SK-N-MC (cell line): ENCODE measurements at places on chromosomes 1 and 21.

- no peak for DNase-seq
These were observed 82.3 kb downstream of the TBX19 start for GRCh38 chr1:168362991-168363390.

DNA sequence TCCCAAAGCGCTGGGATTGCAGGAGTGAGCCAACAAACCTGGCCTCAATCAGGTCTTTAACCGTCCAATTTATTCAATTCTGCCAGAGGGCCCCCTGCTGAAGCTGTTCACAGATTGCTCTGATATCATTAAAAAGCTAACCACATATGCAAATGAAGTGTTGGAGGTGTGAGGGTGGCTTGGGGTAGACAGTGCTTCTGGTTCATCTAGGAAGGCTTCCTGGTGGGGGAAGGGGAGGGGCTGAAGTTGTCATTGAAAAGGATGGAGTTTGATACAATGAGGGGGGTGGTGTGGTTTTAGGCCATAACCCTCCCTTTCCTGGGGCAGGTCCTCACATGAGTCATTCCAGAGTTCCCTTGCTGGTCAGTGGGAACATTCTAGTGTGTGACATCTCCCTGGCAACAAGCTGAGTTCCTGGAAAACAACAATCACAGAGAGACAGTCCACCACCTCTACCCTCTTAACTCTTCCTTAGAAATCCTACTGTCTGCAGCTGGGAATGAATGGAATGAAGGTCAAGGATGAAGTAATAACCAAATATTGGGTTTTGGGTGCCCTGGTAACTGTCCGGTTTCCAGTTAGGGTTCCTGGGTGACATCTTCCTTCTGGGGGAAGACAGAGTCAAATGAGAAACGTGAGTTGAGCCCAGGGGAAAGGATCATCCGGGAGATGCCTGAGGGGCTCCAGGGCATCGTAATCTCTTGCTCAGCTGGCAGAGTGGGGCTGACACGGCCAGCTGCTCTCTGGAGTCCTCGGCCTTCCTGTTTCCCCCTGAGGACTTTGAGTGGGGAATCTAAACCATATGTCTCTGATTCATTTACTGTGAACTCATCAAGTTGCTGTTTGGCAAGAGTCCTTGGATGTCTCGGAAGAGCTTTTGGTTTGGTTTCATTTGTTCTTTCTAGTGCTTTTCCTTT, 32.2 kb downstream of the BATF3 start:
- DNase-seq: peak; percentile 26

DNA sequence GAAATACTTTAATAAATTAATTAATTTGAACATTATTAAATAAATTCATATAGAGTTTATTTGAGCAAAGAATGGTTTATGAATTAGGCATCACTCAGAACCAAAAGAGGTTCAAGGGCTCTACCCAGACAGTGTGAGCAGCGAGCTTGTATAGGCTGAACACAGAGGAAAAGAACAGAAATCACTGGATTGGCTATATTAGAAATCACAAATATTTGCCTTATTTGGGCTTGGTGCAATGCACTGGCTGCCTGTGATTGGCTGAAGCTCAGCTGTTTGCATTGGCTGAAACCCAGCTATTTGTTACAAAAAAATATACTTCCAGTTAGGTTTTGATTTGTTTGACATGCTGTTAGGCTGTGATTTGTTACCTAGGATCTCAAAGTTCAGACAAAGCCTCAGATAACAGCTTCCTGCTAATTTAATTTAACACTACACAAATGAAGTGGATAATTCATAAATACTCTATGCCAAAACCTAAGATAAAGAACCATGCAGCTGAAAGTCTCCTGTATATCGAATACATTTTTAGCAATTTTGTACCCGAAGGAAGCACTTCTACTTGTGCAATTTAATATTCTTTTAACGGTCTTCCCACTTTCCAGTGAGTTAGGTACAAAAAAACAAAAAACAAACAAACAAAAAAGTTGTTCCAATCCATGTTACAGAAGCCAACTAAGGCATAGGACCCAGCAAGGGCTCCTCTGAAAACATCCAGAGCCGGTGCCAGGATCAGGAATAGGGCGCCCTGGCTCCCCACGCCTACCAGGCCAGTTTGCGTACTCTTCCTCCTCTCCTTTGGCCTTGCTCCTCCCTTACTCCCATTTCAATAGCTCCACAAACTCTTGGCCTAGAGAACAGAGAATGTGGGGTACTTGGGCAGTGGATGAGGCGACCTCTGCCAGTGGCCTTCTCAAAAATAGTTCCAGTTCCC, 179.1 kb downstream of the DUSP10 start:
- no peak for DNase-seq

- DNase-seq: no peak
These were observed 15.8 kb downstream of the SYNJ1 start for GRCh38 chr21:32712043-32712442.

DNA sequence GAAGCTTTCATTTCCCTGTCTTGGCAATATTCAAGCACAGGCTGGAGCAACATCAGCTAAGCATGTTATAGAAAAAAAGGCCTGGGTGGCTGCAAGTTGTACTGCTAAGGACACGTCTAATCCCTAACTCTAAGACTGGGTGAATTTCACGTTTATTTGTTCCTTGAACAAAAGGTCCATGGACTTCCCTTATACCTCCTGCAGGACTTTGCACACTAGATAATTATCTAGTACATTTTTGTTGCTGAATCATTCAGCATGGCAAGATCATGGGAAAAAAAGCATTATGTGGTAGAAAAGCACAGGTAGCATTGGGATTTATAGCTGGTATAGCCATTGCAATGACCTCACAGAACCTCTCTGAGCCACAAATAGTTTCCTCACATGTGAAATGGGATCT, 130.7 kb upstream of the DMRTA2 start:
- DNase-seq: no peak

DNA sequence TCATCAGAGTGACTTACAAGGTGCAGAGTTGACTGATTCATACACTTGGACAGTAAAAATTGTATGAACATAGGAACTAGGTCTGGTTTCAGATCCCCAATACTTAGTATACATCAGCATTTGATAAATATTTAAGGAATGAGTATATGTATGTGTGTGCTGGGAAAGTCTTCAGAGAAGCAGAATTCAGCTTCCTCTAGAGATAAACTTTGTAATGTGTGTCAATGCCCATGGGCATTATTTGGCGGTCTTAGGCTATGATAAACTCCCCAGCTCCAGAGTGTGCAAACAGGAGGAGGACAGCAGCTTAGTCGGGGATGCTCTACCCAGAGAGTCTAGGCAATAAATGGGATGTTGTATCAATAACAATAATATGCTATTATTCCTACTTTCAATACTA, 2.9 kb upstream of the CAMK1G start:
- no peak for DNase-seq

- no peak for DNase-seq
These were observed 46.5 kb upstream of the TENT5B start for GRCh38 chr1:27058966-27059669.

DNA sequence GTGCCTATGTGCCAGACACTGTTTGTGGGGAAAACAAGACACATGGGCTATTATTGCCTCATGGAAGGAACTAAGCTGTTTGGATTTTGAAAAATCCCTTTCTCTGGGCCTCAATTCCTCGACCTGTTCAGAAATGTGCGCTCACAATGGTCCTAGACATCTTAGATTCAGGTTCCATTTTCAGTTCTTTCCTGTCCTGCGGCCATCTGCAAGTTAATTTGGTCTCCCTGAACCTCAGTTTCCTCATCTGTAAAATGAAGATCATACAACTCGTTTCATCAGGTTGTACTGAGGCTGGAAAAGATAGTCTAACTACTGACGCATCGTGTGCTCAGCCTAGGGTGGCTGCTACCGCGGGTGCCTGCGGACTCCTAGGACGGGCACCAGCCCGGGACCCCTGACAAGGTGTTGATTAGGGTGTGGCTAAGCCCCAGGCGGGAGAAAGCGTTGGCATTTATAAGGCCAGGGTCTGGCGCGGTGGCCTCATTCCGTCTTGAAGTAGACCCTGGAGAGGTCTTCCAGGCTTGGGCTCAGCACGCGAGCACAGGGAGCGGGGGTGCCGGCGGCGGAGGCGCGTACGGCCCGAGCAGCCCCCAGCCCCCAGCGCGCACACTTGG, 493 bp upstream of the ELOA start:
- DNase-seq: no peak

- DNase-seq: no peak
These were observed 17.1 kb upstream of the KIF1B start for GRCh38 chr1:10193288-10193687.

DNA sequence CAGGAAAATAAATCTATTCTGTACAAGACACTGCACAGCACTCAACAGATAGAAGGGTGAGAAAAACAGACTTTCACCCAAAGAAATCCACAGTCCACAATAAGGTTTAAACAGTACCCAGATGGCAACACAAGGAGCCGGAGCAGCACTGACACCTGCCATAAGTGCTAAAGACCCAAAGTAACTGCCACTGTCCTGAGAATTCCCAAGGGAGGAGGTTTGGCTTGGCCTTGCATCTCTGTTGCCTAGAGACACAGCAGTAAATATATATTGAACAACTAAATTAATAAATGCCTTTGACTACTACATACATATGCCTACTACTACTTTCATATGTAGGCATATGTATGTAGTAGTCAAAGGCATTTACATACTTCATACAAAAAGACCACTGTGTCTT, 68.0 kb downstream of the VAV3 start:
- no peak for DNase-seq

DNA sequence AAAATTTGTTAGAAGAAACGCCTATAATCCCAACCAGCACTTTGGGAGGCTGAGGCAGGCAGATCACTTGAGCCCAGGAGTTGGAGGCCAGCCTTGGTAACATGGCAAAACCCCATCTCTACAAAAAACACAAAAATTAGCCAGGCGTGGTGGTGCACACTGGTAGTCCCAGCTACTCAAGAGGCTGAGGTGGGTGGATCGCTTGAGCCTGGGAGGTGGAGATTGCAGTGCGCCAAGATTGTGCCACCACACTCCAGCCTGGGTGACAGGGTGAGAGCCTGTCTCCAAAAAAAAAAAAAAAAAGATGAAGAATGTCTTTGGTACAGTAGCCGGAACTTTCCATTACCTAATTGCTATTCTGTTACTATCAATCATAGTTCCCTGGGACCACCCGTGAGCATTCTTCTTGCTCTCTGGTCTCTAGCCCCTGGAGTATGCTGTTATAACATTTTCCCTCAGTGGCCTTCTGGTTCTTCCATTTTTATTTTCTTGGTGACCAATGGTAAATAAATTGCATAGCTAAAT, 43.4 kb downstream of the WASF2 start:
- DNase-seq: no peak

- no peak for DNase-seq
These were observed 91.7 kb downstream of the TBX15 start for GRCh38 chr1:118896416-118896815.

- DNase-seq: peak; percentile 62
These were observed 32.4 kb upstream of the SERTAD4 start for GRCh38 chr1:210200124-210200736.

DNA sequence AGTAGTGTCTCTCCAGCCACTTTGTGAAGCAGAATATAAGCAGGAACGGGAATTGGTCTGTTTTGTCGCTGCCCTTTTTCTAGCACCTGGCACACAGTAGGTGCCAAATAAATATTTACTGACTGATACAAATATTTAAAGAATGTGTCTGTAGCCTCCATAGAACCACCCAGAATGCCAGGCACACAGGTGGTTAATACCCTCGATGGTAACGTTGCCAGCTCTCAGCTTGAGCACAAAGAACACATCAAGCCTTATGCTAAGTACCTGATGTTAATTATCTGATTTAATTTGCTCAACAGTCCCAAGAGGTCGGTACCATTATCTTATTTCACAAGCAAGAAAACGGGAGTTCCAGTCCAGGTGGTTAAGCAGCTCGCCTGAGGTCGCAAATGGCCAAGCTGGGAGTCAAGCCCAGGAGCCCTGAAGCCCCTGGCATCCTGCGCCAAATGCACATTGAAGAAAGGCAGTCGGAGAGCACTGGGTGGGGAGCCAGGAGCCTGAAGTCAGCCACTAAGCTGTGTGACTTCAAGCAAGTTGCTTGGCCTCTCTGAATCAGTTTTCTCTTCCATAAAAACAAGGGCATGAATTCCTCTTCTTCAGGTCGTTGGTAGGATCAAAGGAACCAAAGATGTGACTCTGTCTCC, 26.4 kb downstream of the HSPG2 start:
- DNase-seq: no peak
